ENCODE measurements at places on chromosomes 7 and 10.

DNA sequence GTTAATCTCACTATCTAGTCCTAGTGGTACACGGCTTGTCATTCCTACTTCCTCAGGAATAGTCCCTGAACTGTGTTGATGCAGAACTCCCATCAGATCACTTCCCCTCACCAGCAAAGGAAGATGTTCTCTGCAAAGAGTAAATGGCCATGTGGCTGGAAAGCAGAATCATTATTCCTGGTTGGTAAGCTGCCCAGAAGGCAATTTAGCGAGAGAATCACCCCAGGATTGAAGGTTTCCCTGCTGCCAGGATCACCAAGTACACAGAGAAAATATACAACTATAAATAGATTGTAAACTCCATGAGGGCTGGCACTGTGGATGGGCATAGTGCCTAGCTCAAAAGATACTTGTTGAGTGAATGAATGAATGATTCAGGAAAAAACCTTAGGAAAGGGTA is 115.0 kb downstream of the GFRA1 start:
- no peak for DNase-seq

DNA sequence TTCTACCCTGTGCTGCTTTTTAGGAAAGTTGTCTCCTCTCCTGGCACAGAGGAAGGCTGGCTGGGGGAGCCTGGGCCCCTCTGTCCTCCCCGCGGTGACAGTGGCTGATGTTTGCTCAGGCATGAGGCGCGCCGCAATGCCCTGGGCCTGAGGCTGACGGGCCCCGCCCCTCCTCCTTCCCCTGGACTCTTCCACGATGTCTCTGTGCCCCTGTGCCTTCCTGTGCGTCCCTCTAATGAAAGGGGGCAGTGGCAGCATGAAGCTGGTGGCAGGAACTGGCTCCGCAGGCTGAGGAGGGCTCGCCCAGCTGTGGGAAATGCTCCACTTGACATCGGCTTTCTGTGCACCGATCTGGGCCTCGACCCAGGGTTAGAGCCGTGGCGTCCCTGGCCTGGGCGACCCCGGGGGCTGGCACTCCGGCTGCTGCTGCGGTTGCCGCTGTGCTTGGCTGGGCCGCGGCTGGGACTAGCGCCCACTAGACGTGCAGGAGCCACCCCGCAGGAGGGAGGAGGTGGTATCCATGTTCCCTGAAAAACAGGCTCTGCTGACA is 67.9 kb downstream of the ZNF680 start:
- no peak for DNase-seq

DNA sequence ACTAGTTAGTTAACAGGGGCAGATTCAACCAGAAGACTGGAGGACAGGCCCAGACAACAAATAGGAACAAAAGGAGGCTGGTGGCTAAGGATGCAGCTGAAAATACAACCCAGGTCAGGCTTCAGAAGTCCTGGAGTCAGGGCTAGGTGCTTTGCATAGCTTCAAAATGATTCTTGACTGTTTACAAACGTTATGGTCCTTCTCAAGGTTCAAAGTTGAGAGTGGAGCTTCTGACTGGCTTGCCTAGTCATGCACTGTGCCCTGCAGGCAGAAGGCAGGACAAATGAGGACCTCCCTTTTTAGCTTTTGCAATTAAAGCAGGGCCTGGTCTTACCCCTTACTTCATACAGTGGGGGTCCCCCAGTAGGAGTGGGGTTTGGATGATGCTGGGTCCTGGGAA is 4.4 kb upstream of the CDH23 start:
- no peak for DNase-seq

- DNase-seq: no peak
Measured at GRCh38 chr10:78556705-78557432, 511.9 kb upstream of the ZMIZ1 start.

- no peak for DNase-seq
Measured at GRCh38 chr7:101985057-101985902, 167.9 kb downstream of the CUX1 start.

- peak; percentile 99 for DNase-seq
Measured at GRCh38 chr7:19117091-19117869, at the start of gene TWIST1. Gene TWIST1 (minus strand): TSS chr7:19117636. CDS start chr7:19117321, 315 bp downstream.

- peak; percentile 65 for DNase-seq
Measured at GRCh38 chr10:76202777-76203176, 771.4 kb downstream of the LRMDA start.

GRCh38 chr10:72011468-72011867 is 47.3 kb downstream of the CHST3 start:
- DNase-seq: no peak

GRCh38 chr10:100826661-100826982 is 81.2 kb downstream of the PAX2 start:
- no peak for DNase-seq

DNA sequence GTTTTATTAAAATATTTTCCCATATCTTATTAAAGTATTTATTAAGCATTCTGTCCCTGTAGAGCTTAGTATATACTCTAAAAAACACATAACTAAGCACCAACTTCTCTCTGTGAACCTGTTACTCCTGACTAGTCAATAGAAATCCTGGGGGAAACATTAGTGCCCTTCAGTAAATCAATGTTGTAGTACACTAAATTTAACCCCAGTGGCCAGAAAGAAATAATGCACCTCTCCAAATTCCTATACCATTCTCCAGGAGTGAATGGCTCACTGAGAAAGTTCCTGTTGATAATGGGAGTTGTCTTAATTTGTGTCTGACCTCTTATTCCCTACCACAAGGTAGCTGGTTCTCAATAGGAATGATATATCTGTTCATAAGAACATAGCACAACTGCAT is 188.2 kb downstream of the SEMA3D start:
- DNase-seq: no peak

GRCh38 chr7:12244129-12244528 is 33.0 kb downstream of the TMEM106B start:
- DNase-seq: no peak

- DNase-seq: peak; percentile 45
Measured at GRCh38 chr10:70742537-70743429, 42.4 kb downstream of the TBATA start.

GRCh38 chr10:113322843-113323242 is 230.0 kb upstream of the HABP2 start:
- no peak for DNase-seq

- no peak for DNase-seq
Measured at GRCh38 chr10:128517167-128517566, 390.9 kb upstream of the MKI67 start.

DNA sequence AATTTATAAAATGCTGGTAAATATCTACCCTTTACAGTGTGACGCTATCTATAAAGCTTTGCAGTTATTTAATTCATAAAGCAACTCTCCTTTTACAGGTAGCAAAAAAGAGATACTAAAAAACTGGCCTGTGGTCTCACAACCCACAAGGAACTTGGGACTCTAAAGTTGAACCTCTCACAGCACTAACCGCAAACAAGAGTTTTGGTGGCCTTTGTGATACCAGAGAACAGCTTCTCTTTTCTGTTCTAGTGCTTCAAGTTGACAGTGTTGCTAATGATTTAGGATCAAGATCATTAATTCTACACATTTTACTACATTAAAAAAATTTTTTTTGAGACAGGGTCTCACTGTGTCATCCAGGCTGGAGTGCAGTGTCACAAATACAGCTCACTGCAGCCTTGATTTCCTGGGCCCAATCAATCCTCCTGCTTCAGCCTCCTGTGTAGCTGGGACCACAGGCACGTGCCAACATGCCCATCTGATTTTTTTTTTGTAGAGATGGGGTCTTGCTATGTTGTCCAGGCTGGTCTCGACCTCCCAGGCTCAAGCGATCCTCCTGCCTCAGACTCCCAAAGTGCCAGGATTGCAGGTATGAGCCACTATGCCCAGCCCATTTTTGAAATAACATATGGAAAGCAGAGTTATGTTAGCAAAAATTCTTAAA is 56.0 kb upstream of the ST8SIA6 start:
- no peak for DNase-seq

DNA sequence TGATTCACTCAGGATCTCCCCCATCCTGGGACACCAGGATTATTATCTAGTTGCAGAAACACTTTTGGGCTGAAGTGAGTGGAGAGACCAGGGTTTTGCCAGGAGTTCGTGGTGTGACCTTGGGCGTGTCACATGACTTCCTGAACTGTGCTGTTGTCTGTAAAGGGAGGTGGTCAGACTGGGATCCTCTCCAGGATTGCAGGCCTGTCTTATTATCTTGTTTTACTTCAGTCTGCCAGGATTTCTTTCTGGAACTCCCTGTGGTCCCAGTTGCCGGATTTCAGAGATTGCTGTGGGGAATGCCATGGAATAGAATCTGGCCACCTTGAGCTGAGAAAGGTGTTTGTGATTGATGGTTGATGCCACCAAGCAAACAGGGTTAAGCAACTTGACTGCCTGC is 35.8 kb downstream of the CRCP start:
- DNase-seq: peak; percentile 63

GRCh38 chr10:75111907-75112679 is 637 bp downstream of the SAMD8 start:
- DNase-seq: no peak

DNA sequence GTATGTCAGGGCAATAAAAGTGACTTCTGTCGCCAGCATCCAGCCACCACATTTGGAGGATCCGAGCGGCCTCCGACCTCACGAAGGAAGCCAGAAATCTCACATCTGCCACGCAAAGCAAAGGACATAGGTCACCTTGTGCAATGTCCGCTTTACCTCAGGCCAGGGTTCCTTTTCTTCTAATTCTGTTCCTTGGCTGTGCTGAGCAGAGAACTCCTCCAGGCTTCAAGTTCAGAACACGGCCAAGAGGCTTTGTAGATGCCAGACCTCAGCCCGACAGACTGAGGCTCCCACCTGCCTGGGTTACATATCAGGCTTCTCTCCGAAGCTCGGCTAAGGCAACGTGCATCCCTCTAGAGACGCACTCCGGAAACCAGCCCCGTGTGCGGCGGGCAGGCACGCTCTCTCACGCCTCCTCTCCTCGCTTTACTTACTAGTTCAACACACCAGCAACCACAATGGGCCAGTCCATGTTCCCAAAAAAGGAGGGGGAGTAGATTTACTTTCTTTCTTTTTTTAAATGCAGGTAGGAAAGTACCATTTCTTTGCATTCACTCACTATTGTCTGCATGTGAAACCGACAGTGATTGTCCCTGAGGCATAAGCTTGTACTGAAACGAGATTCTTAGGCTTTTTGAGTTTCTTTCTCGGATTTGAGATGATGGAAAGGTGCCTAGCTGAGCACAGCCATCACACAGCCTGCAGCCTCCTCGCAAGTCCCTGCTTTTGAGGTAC is 122.4 kb upstream of the AFAP1L2 start:
- no peak for DNase-seq

- no peak for DNase-seq
Measured at GRCh38 chr7:68456469-68456868, 1141.8 kb upstream of the AUTS2 start.

- DNase-seq: no peak
Measured at GRCh38 chr7:151031011-151031410, 2.8 kb downstream of the ABCB8 start.

DNA sequence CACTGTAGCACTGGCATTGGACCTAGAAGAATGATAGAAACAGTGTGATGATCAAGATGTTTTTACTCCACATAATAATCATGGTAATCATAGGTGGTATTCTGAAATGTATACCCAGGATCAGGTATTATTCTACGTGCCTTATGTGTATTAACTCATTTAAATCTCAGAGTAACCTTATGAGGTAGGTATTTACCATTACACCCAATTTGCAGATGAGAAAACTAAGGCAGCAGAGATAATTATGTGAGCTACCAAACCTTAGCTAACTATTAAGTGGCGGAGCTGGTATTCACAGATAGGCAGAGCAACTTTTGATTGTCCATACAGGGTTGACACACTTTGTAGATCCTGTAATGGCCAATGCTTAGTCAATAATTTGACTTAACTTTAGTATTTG is 2.5 kb downstream of the CAMK1D start:
- DNase-seq: no peak

GRCh38 chr7:18464830-18465229 is 30.7 kb upstream of the HDAC9 start:
- no peak for DNase-seq

DNA sequence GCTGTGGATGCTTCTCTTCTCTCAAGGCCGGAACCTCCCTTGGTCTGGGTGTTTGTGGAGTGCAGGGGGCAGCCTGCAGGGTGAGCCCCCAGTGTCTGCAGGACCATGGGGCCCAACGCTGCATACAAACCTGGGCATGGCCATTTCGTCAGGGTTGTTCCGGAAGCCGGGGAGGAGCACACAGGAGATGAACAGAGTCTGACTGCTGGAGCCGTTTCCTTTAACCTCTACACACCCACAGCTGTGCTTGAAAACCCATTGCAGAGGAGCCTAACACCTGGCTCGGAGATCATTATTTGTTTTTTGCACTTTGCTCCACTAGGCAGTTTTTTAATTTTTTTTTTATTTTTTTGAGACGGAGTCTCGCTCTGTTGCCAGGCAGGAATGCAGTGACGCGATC is 167.6 kb upstream of the INSYN2A start:
- DNase-seq: no peak

DNA sequence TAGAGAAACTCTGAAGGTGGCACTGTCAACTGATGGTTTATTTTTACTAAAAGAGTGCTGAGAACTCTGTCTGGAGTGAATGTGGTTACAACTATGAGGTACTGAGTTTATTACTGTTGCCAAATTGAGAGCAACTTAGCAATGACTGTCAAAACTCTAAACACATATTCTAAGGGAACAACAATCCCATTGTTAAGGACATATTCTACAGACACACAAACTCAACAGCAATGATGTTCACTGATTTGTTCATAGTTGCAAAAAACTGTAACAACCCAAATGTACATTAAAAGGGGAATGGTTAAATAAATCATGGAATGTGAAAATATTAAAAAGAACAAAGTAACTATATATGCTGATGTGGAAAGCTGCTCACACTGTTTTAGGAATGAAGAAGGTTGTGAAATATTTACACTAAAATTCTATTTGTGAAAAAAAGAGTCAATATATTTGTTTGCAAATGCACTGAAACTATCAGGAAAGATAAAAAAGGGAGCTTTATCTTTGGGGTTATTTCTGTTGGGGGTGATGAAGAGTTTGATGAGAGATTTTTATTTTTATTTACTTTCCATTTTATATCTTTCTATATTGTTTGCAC is 12.9 kb downstream of the PON2 start:
- DNase-seq: no peak

All from AG09319 (cell line).